ENCODE measurements at places on chromosomes 1 and 21.
A peak's percentile ranks its signal among the peaks of the same experiment; 100 is the strongest.

DNA sequence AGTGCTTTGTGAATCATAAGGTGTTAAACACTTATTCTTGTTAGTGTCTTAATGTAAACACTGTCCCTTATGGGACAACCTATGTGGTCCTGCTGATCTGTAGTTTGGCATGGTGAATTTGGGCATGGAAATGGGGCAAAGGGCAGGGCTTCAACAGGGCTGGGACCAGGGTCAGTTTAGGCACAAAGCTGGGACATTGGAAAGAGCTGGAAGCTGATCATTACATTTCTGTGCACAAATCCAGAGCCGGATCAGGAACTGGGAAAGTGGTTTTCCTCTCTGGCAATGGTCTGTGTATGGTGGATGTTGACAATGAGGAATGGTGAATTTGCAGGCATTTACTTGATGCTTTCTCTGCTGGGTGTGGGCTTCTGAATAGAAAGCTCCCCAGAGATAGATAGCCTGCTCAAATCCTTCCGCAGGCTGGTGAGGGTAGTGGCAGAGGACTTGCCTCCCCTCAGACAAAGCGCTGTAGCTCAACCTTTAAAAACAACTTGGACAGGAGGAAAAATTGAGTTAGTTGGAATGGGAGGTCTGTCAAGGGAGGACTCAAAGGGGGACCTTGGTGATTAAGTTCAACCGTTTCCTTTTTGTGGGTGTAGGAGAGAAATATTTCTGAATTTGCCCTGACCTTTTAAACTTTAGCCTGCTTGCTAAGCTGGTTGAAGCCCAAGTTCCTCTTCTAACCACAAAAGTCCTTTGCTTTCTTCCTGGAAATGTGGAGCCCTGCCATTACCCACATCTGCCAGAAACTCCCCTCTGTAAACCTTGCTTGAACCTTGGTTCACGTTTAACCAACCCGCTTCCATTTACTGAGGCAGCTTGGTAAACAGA is 35.3 kb downstream of the HLX start:
- DNase-seq, result peak; percentile 51

GRCh38 chr1:160080381-160081100 is 797 bp upstream of the KCNJ9 start:
- DNase-seq, result no peak

DNA sequence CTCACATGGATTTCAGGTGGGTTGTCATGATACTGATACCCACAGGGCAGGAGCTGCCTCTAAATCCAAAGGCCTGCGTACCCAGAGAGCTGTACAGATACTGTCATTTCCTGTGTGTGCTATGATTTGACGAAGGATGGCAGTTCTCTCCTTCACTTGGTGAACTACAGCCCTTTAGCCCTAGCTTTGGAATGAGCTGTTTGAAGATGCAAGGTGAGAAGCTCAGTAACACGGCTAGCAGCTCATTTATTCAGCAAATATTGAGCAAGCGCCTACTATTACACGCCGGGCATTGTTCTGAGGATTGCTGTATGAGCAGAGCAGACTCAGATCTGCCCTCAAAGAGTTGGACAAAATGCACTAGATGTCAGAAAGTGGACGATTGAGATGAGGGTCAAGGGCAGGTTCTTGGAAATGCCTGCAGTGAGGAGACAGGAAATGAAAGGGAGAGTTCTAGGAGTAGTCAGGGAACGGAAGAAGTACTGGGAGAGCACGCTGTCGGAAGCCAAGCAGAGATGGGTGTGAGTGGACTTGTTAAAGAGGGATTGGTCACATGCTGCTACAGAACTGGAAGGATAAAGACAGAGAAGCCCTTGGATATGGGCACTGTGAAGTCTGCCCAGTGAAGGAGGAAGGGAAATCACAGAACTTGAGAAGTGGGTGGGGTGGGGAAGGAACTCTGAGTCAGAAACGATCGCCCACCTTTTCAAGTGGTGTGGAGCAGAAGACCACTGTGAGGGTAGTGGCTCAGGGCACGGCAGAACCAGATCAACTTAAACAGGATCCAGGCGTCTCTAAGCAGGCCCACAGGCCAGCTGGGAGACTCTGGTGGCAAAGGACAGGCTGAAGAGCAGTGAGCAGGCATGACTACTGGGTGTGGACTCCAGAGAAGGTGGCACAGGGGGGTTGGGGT is 7.1 kb downstream of the PTGFRN start:
- DNase-seq, result no peak

GRCh38 chr1:226371866-226372490 is 35.9 kb downstream of the PARP1 start:
- DNase-seq, result no peak

DNA sequence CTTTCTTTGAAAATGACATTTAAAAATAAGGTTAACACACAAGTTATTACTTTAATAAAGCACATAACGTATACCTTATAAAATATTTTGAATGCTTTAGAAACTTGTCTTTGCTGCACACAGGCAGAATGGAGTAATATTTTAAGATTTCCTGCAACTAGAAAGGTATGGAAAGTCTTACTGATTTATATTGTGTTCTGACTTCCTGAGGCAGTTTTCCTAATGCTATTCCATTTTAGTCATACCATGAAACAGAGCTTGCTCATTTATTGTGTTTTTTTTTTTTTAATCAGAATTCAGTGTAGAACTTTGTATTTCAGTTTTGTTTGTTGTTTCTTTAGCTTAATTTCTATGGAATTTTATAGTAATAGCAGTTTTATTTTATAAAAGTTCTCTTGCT is 60.9 kb upstream of the S1PR1 start:
- no peak for DNase-seq

DNA sequence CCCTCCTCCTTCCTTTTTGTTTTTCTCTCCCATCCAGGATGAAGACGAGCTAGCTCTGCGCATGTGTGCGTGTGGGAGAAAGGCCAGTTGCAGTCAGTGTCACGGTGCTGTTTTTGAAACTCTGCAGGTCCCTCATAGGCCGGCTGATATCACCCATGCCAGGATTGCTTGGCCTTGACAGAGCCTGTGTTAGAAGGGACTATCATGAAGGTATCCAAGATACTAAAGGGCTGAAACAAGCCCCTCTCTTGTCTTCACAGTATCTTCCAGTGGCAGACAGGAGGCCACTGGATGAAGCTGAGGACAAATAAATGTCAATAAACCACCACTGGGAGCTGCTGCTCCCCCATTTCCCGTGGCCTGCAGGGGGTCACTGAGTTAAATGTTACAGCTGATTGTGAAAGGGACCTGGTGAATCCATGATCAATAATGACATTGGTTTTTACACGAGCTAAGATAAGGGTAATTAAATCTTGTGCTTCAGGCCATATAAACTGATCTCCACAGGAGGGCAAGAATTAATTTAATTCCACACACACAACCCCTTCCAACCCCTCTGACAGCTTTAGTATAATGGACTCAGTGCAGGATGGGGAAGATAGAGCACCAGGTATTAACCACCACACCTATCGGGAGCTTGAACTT is 64.6 kb upstream of the TARBP1 start:
- no peak for DNase-seq

- DNase-seq, result peak; percentile 49
Observed at GRCh38 chr1:203081465-203082230, 4.2 kb downstream of the MYOG start.

DNA sequence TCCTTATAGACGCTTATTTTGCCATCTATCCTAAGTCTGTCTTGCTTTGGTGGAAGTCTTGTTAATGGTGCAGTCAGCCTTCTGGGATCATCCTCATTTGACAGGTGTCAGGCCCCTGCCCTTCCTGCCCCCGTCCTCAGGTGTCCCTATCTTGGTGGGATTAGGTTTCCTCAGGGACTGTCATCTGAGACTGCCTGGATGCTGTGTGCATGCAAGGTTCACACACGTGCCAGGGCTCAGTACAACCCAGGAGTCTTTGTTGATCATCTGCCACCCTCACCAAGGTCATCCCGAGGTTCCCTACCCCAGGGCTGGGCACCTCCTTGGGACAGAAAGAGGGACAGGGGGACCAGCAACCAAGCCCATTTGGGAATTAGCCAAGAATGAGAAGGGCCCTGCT is 18.0 kb downstream of the PADI2 start:
- DNase-seq, result peak; percentile 76

GRCh38 chr1:74380252-74380651 is 132.2 kb downstream of the LRRC53 start:
- no peak for DNase-seq

DNA sequence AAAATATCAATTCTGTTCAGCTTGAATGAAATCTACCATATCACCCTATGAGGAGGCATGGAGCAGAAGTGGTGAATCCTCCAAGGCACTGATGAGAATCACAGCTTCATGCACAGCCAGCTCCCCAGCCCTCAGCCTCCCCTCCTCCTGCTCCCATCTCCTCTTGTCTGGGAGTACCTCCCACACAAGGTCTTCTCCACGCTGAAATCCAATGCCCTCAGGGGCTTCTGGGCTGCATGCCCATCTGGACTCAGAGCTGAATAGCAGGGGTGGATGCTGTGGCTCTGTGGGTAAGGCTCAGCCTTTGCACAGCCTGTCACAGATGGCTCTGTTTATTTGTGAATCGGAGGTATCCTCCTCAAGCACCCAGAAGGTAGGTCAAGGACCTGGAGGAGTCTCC is 48.6 kb downstream of the KCNC4 start:
- DNase-seq, result peak; percentile 16

- DNase-seq, result no peak
Observed at GRCh38 chr1:185853739-185854138, 119.5 kb downstream of the HMCN1 start.

GRCh38 chr1:230661976-230662375 is 19.7 kb downstream of the COG2 start:
- DNase-seq, result peak; percentile 75

GRCh38 chr1:19643602-19644394 is at the start of gene NBL1:
TSS of gene NBL1 (plus strand) at chr1:19644311. CDS start at chr1:19655031, 10,720 bp downstream.
- peak; percentile 74 for DNase-seq

DNA sequence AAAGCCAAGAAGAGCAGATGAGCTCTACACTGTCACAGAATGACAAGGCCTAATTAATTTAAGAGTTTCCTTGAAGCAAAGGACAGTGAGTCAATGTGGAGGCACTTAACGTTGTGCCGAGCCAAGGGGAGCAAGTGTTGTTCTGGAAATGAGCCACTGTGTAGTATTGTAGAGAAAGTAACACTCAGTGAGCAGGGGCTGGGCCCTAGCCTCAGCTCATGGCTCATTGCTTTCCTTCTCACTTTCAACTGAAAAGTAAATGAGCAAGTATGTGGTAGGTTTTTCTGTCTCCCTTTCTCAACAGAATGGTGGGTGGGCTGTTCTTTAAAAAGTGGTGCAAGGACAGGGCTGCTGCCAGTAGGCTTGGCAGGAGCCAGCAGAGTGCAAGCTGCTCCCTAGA is 11.8 kb upstream of the KIAA0040 start:
- DNase-seq, result no peak

GRCh38 chr1:81505831-81506230 is 294.9 kb upstream of the ADGRL2 start:
- no peak for DNase-seq

- DNase-seq, result no peak
Observed at GRCh38 chr21:33268393-33268736, 2.2 kb downstream of the IL10RB start.

GRCh38 chr1:167165948-167166689 is 54.6 kb upstream of the POU2F1 start:
- DNase-seq, result peak; percentile 37

GRCh38 chr1:111930356-111930755 is 59.1 kb downstream of the KCND3 start:
- no peak for DNase-seq

DNA sequence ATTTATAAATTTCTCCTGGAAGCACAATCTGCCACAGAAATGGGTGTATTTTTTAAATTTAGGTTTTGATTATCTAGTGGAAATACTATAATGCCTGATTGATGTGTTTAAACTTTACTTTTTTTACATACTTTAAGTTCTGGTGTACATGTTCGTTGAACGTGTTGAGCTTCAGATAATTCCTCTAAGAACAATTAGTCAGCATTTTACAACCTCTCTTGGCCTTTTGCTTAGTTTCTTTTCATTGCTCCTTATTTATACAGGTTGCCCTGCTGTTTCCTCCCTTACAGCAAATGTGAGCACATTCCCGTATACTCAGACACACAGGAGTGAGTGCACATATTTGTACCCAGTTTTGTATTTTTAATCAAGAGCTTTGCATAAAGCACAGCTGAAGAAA is 1038.9 kb downstream of the BRINP3 start:
- no peak for DNase-seq

GRCh38 chr21:41916888-41917433 is 36.9 kb downstream of the C2CD2 start:
- DNase-seq, result no peak

GRCh38 chr1:86856196-86856595 is 57.7 kb downstream of the SELENOF start:
- DNase-seq, result no peak

GRCh38 chr21:24224422-24224821 is 1382.9 kb downstream of the MRPL39 start:
- no peak for DNase-seq

- no peak for DNase-seq
Observed at GRCh38 chr1:69585666-69586065, 17.9 kb downstream of the LRRC7 start.

DNA sequence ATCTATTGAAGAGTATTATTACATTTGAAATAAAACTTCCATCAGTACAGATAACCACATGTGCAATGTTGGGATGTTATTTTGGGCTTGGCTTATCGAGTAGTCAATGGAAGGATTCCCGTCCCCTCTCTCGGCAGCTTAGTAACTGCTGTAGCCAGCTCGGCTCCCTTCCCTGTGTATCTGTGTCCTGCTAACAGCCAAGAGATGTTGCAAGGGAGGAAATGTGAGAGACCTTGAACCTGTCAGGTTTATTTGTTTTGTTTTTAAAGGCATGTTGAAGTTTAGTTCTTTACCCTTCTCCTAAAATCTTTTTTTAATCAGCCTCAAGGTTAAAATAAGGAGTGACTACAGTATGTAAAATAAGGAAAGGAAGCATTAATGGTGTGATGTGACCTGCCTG is 13.6 kb upstream of the TARS2 start:
- DNase-seq, result peak; percentile 73

- DNase-seq, result no peak
Observed at GRCh38 chr1:184929711-184930202, 44.6 kb downstream of the NIBAN1 start.
